ENCODE measurements at places on chromosomes 4 and X. TPM values are rescaled to one million over a fixed set of nuclear protein-coding genes. Genes with fewer than 3 reads are reported as not detected.

- no peaks in the 10 kb centered on the region for H3K4me1 ChIP-seq
- H3K4me3 ChIP-seq: no peak overlapping the region
Observed at GRCh38 chr4:168451331-168451730, 29.0 kb downstream of the DDX60L start.

- H3K4me3 ChIP-seq: no peak overlapping the region
- DNase-seq: no peak
- H3K4me1 ChIP-seq: no peaks in the 10 kb centered on the region
- no peaks in the 10 kb centered on the region for H3K36me3 ChIP-seq
Observed at GRCh38 chrX:153557618-153558355, 40.3 kb downstream of the ATP2B3 start.

DGAT2L6 gene
- total RNA-seq: not detected

GRCh38 chr4:127809173-127809800, 27.2 kb downstream of the HSPA4L start:
- H3K4me3 ChIP-seq: no peak overlapping the region
- H3K27me3 ChIP-seq: no peaks in the 10 kb centered on the region
- no peak for DNase-seq
- H3K27ac ChIP-seq: no peak overlapping the region

GRCh38 chr4:152304220-152304619, 231.7 kb downstream of the FBXW7 start:
- H3K4me3 ChIP-seq: no peak overlapping the region
- no peaks in the 10 kb centered on the region for H3K27me3 ChIP-seq
- no peak overlapping the region for H3K27ac ChIP-seq

GRCh38 chrX:2351999-2352995, 148.5 kb downstream of the DHRSX start:
- no peaks in the 10 kb centered on the region for H3K27me3 ChIP-seq
- H3K4me3 ChIP-seq: no peak overlapping the region
- no peaks in the 10 kb centered on the region for H3K4me1 ChIP-seq
- no peak for DNase-seq

GRCh38 chrX:42943051-42943974, 165.3 kb upstream of the PPP1R2C start:
- H3K4me1 ChIP-seq: no peaks in the 10 kb centered on the region
- no peaks in the 10 kb centered on the region for H3K36me3 ChIP-seq
- no peak overlapping the region for H3K27ac ChIP-seq
- DNase-seq: no peak
- no peaks in the 10 kb centered on the region for H3K27me3 ChIP-seq

NAT8L gene
- total RNA-seq: 1.7 TPM

DNA sequence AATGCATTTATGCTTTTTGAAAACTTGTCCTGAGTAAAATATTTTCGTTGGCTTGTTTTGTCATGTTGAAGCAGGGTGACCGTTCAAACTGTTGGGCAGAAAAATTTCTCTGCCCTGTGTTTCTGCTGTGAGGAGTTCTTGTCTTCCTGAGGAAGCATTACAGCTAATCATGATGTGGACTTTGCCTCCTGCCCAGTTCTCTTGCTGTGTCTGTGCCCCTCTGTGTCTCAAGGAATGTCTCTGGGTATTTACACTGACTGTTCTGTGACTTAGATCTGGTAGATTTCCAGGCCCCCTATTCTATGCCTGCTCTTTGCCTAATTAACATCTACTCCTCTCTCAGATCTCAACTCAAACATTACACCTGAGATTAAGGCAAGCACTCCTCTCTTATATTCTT, 30.4 kb upstream of the RPL34 start:
- no peaks in the 10 kb centered on the region for H3K27me3 ChIP-seq
- no peaks in the 10 kb centered on the region for H3K36me3 ChIP-seq
- no peaks in the 10 kb centered on the region for H3K4me1 ChIP-seq
- no peak for DNase-seq
- no peak overlapping the region for H3K4me3 ChIP-seq

DNA sequence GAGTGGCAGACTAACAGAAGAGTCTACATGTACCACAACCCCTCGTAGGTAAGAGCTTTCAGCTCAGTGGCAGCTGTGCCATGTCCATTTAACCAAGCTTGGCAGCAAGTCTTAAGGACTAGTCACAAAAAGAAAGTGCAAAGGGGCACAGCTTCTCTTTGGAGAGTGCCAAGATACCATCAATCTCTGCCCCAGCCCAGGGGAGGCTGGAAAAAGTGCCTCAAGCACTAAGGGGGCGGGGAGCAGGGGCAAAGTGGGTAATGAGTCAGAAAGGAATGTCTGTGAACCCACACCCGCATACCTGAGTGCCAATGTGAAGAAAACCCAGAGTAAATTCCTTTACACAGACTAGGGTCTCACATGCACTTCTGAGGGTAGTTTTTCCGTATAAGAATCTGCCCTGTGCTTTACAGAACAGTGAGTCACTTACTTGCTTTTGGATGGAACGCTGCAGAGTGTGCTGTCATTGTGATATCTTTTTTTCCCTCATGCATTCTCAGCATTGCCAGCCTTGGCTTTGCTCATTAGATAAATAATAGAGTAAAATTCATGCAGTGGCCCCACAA, 219.8 kb downstream of the ZNF674 start:
- no peak overlapping the region for H3K27ac ChIP-seq
- no peak overlapping the region for H3K4me3 ChIP-seq
- H3K27me3 ChIP-seq: no peaks in the 10 kb centered on the region
- no peaks in the 10 kb centered on the region for H3K4me1 ChIP-seq
- H3K36me3 ChIP-seq: no peaks in the 10 kb centered on the region

- H3K27me3 ChIP-seq: no peaks in the 10 kb centered on the region
- DNase-seq: no peak
- H3K27ac ChIP-seq: no peak overlapping the region
Observed at GRCh38 chrX:68763481-68763880, 65.3 kb upstream of the EFNB1 start.

NUP62CL gene
- 10.6 TPM for total RNA-seq

GRCh38 chrX:71618303-71618721, at the start of gene CXCR3:
TSS of gene CXCR3 (minus strand) at chrX:71618511. CDS start at chrX:71618449, 62 bp downstream.
- H3K36me3 ChIP-seq: peaks cover 6% of the 10 kb centered on the region
- no peak for DNase-seq
- no peak within 1 kb of the TSS for H3K4me3 ChIP-seq

- no peaks in the 10 kb centered on the region for H3K27me3 ChIP-seq
- H3K4me1 ChIP-seq: peaks cover 36% of the 10 kb centered on the region
- no peak for DNase-seq
- H3K27ac ChIP-seq: peak overlapping the region; percentile 93
Observed at GRCh38 chr4:118836301-118837120, 585 bp upstream of the SEC24D start.

GRCh38 chrX:123256378-123256777, 72.3 kb downstream of the GRIA3 start:
- H3K36me3 ChIP-seq: no peaks in the 10 kb centered on the region
- no peaks in the 10 kb centered on the region for H3K27me3 ChIP-seq
- no peak overlapping the region for H3K4me3 ChIP-seq
- DNase-seq: no peak

RIPPLY1 gene
- total RNA-seq: not detected

DNA sequence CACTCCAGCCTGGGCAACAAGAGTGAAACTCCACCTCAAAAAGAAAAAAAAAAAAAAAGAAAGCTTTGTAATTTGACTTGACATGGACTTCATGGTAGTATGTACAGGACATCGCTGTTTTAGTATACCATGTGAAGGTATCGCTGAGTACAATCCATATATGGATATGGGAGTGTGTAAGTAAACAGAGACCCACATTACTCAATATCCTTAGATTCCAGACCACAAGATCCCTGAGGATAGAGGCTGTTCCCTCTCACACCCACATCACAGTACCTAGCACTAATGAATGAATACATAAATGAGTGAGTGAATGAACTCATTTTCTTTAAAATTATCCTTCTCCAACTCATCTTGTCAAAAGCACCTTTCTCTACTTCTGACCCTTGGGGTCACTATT, 8.4 kb upstream of the RPS3A start:
- H3K4me1 ChIP-seq: no peaks in the 10 kb centered on the region
- H3K27ac ChIP-seq: no peak overlapping the region
- H3K27me3 ChIP-seq: no peaks in the 10 kb centered on the region
- H3K4me3 ChIP-seq: no peak overlapping the region
- no peaks in the 10 kb centered on the region for H3K36me3 ChIP-seq
- DNase-seq: no peak

CT83 gene
- total RNA-seq: not detected

VSIG1 gene
- total RNA-seq: 0.25 TPM

DNA sequence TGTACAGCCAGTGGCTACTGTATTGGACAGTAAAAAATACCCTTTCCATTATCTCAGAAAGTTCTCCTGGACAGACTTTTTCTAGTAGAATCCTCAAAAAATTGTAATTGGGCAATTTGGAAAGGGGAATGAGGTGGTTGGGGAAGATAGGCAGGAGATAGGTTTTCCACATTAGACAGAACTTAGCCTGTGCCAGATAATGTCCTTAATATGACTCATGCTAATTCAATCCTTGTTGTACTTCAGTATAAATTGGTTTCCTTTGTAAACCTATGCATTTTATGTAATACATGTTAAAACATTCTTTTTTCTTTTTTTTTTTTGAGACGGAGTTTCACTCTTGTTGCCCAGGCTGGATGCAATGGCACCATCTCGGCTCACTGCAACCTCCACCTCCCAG, 8.9 kb downstream of the EIF4E start:
- H3K36me3 ChIP-seq: no peaks in the 10 kb centered on the region
- no peak for DNase-seq
- H3K4me1 ChIP-seq: peaks cover 17% of the 10 kb centered on the region

ARHGAP6 gene
- 15.7 TPM for total RNA-seq

GCNA gene
- total RNA-seq: 9.1 TPM

RAB39B gene
- total RNA-seq: 0.74 TPM

ZCCHC4 gene
- 14.2 TPM for total RNA-seq

PGRMC1 gene
- total RNA-seq: 101 TPM

DNA sequence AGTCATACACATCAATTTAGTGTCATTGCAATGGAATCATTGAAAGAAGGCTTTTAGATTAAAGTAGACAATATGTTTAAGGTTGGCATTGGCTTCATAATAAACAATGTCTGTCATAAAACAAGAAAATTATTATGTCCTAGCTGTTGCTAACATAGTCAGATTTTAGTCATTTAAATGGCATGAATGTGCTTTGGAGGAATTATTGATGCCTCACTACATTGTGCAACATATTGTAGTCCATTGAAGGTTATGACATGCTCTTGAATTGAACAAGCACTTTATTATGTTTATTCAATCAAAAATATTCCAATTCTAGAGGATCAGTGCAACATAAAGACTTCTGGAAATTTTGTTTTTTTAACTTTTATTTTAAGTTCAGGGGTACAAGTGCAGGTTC, 489.8 kb upstream of the AMOT start:
- H3K4me1 ChIP-seq: no peaks in the 10 kb centered on the region
- no peak overlapping the region for H3K27ac ChIP-seq
- DNase-seq: no peak
- no peak overlapping the region for H3K4me3 ChIP-seq
- no peaks in the 10 kb centered on the region for H3K36me3 ChIP-seq

- no peaks in the 10 kb centered on the region for H3K36me3 ChIP-seq
- H3K27ac ChIP-seq: no peak overlapping the region
- DNase-seq: no peak
- no peaks in the 10 kb centered on the region for H3K4me1 ChIP-seq
Observed at GRCh38 chr4:76061982-76062381, 12.5 kb upstream of the ART3 start.

GRCh38 chr4:140368686-140369085, 4.8 kb upstream of the SCOC start:
- H3K4me1 ChIP-seq: peaks cover 7% of the 10 kb centered on the region
- no peaks in the 10 kb centered on the region for H3K27me3 ChIP-seq
- no peak overlapping the region for H3K27ac ChIP-seq
